Hippocampal formation (tissue), 2 donors: ENCODE measurements at places on chromosomes 5 and 9.

- DNase-seq, result no peak
Measured at GRCh38 chr5:78653681-78654366, 5.3 kb upstream of the LHFPL2 start.

DNA sequence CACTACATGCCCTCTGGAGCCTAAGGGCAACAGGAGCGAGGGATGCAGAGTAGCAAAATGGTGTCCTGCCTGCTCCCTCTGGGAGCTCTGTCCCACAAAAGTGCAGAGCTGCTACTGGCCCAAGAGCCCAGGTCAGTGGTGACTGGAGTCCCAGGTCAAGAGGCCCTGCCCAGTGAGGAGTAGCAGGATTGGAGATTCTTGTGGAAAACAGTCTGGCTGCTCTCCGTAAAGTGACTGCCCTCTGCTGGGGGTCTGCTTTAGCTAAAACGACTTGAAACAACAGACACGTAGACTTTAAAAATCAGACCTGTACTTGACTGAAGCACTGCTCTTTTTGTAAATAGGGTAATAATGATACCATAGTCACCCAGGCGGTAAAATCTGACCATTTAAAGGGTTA is 917.0 kb downstream of the MAT2B start:
- DNase-seq, result no peak

DNA sequence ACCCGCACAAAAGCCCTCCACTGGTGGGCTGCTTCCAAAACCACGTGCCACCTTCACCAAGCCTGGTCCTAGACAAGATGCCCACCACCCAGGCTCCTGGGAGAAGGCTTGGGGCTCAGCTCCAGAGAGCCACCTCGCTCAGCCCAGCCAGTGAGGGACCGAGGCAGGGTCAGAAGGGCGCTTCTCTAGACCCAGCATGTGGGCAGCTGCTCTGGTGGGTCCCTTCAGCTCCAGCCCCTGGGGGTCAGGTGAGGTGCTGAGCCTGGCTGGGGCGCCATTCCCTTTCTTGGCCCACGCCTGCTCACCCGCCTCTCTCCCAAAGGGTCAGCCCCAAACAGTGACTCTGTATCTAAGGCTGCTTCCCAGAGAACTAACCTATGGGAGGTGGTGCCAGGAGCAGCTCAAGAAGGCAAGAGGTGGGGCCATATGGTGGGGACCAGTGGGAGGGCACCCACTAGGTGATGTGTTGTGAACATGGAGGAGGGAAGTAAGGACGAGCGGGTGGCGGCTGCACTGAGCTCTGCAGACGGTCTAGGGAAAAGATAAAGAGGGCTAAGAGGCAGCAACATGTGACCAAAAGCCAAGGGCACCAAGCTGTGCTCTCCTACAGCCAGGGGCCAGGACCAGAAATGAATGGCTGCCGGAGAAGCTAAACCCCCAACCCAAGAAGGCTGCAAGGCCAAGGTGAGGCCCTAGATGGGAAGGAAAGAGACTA is 79.3 kb downstream of the CAMSAP1 start:
- DNase-seq, result no peak

DNA sequence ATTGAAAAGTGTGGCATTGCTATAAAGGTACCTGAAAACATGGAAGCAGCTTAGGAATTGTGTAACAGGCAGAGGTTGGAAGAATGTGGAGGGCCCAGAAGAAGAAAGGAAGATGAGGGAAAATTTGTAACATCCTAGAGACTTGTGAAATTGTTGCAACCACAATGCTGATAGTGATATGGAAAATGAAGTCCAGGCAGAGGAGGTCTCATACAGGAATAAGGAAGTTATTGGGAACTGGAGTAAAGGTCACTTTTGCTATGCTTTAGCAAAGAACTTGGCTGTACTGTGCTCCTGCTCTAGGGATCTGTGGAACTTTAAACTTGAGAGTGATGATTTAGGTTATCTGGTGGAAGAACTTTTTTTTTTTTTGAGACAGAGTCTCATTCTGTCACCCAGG is 43.5 kb downstream of the PTPDC1 start:
- no peak for DNase-seq

- no peak for DNase-seq
Measured at GRCh38 chr5:3142261-3143027, 391.0 kb upstream of the IRX2 start.
